ENCODE measurements at places on chromosomes 7 and 10.
A peak's percentile ranks its signal among the peaks of the same experiment; 100 is the strongest.

DNA sequence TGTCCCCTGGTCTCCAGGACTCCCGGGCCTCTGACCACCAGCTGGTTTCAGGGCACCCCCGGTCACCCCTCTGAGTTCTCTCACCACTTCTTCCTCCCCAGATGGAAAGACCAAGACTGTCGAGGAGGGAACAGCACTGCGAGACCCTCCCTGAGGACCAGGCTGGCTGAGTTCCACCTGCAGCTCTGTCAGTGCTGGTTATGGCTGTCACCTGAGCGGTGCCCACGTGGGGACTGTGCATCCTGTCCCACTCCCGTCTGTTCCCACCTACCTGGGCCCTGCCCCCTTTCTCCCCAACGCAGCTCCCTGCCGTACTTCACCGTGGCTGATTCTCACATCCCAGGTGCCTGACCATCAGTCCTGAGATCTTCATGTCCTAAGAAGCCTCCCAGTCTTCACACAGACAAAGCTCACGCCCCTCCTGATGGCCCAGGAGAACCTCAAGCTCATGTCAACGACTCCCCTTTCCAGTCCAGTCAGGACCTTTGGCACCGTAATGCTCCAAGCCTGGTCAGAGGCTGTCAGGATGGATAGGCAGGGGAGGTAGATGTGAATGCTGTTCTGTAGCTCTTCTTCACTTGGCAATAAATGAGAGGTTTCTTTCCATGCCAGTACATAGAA is 159.7 kb downstream of the USP6NL start:
- peaks cover 14% of the 10 kb centered on the region for H3K4me1 ChIP-seq
- H3K27ac ChIP-seq, result no peak overlapping the region
- no peak overlapping the region for H3K4me3 ChIP-seq
- H3K27me3 ChIP-seq, result peaks cover 21% of the 10 kb centered on the region
- no peaks in the 10 kb centered on the region for H3K36me3 ChIP-seq
- no peak for DNase-seq

DNA sequence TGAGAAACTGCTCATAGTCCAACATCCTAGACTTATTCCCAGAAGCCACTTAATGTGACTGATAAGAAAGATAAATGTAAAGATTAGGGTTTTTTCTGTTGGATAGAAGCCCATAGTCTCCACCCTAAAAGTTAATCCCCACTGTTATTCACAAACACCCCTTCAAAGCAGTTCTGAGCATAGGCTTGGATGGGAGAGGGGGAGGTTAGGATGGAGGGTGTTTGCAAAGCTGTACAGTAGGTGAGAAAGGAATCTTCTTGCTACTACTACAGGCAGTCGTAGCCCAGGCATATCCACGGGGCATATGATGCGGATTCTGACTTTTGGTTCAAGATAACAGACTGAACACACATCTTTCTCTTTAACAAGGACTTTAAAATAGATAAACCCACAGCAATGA is 535.9 kb downstream of the PHTF2 start:
- no peak for DNase-seq
- no peaks in the 10 kb centered on the region for H3K36me3 ChIP-seq
- no peaks in the 10 kb centered on the region for H3K27me3 ChIP-seq

DNA sequence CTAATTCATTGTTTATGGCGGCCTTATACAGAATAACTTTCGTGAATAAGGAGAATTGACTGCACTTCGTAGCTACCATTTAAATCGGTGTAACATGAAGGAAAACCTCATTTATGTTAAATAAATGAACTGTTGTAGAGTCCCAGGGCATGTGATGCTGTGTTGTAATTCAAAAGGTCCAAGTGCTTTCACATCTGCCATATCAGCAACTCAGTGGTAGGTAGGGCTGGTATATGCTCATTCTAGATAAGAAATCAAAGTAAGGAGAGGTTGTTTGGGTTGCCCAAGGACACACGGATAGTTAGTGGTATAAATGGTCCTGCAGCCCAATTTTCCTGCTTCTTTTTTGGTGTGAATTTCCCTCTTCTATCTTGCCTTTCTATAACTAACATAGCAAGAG is 15.8 kb downstream of the BBS9 start:
- H3K4me1 ChIP-seq, result no peaks in the 10 kb centered on the region
- no peaks in the 10 kb centered on the region for H3K27me3 ChIP-seq
- H3K4me3 ChIP-seq, result no peak overlapping the region
- DNase-seq, result no peak
- no peaks in the 10 kb centered on the region for H3K36me3 ChIP-seq

DNA sequence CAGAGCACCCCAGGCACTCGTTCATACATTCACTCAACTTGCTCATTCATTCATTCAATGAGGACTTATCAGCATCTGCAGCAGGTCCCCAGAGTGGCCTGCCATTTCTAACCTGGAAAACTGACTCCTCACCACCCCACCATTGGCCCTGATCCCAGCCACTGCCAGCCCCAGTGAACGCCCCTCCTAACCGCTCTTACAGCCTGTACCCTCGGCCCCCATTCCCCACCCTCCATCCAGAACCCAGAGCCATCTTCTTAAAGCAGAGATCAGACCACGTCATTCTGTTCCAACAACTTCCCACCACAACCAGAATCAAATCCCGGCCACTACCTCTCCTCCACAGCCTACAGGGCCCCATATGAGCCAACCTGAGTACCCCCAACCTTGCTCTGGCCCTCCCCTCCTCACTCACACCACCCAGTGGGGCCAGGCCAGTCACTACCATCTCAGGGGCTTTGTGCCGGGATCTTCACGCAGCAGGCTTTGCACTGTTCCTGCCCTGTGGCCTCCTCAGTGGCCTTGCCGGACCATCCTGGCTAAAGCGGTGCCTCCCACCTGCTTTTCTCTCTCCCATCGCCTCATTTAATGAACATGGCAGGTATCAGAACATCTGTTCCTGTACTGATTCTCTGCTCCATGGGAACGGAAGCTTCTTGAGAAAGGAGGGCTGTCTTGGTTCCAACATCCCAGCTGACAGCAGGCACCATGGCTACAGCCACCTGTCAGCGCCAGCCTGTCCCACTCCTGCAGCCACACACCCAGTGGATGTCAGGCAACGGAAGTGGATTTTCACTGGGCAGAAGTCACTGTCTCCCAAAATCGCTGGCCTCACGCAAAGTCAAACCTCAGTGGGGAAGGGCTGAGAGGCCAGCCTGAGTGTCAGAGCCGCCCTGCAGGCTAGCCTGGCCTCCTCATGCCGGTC is 45.4 kb downstream of the FAM53B start:
- H3K36me3 ChIP-seq, result peaks cover 68% of the 10 kb centered on the region
- H3K27ac ChIP-seq, result peak overlapping the region; percentile 94
- H3K4me3 ChIP-seq, result no peak overlapping the region
- peaks cover 93% of the 10 kb centered on the region for H3K4me1 ChIP-seq

- no peaks in the 10 kb centered on the region for H3K27me3 ChIP-seq
- DNase-seq, result peak; percentile 22
- H3K4me1 ChIP-seq, result peaks cover 17% of the 10 kb centered on the region
- peaks cover 21% of the 10 kb centered on the region for H3K36me3 ChIP-seq
- peak overlapping the region; percentile 50 for H3K27ac ChIP-seq
Measured at GRCh38 chr7:152674860-152675758, 832 bp downstream of the XRCC2 start.

- H3K27me3 ChIP-seq, result no peaks in the 10 kb centered on the region
- peaks cover 15% of the 10 kb centered on the region for H3K4me1 ChIP-seq
- peaks cover 26% of the 10 kb centered on the region for H3K36me3 ChIP-seq
- peak; percentile 54 for DNase-seq
Measured at GRCh38 chr7:92448205-92448747, 994 bp downstream of the GATAD1 start.

GRCh38 chr7:29297194-29297890 is 102.8 kb downstream of the CHN2 start:
- H3K27me3 ChIP-seq, result peaks cover 50% of the 10 kb centered on the region
- H3K4me3 ChIP-seq, result no peak overlapping the region
- H3K27ac ChIP-seq, result no peak overlapping the region
- no peak for DNase-seq
- no peaks in the 10 kb centered on the region for H3K4me1 ChIP-seq
- no peaks in the 10 kb centered on the region for H3K36me3 ChIP-seq

DNA sequence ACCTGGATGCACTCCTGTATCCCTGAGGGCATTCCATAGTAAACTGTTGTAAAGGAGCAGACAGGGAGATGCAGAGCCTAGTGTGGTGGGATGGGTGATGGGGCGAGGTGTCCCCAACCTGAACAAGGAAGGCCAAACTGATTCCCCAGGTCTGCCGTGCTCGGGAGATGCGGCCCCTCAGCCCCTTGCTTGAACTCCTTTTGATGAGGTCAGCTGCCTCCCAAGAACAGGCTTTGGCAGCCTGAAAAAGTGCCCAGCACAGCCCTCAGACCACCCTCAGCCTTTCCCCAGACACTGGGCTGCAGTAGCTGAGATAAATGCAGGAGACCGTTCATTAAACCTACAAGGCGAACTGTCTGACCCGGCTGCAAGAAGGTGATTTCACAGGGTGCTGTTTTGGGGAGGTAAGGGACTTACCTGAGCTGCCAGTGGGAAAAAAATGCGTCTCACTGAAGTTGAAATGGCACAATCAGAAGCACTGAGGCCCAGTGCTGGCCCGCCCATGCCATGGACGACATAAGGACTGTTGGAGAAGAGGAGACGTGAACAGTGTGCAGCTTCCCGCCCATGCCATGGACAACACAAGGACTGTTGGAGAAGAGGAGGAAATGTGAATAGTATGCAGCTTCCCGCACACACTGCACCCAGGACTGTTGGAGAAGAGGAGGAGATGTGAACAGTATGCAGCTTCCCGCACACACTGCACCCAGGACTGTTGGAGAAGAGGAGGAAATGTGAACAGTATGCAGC is 148.4 kb upstream of the FAM20C start:
- no peak overlapping the region for H3K27ac ChIP-seq
- H3K27me3 ChIP-seq, result no peaks in the 10 kb centered on the region
- H3K4me1 ChIP-seq, result no peaks in the 10 kb centered on the region
- no peaks in the 10 kb centered on the region for H3K36me3 ChIP-seq
- no peak overlapping the region for H3K4me3 ChIP-seq
- peak; percentile 5 for DNase-seq

DNA sequence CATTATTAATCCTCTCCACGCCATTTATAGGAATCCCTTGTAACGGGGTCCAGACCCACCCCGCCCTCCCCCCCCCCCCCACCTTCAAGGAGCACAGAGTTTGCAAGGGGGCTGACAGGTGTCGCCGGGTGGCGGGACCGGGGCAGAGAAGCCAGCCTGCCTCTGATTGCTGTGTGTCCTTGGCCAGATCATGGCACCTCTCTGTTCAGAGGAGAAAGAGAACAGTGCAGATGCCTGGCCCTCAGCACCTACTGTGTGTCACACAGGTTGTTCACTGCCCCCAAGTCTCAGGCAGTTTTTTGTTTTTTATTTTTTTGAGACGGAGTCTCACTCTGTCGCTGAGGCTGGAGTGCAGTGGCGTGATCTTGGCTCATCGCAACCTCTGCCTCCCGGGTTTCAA is 5.4 kb upstream of the MICALL2 start:
- H3K27me3 ChIP-seq, result no peaks in the 10 kb centered on the region
- no peaks in the 10 kb centered on the region for H3K4me1 ChIP-seq
- H3K4me3 ChIP-seq, result no peak overlapping the region
- no peak for DNase-seq
- no peak overlapping the region for H3K27ac ChIP-seq
- H3K36me3 ChIP-seq, result no peaks in the 10 kb centered on the region

DNA sequence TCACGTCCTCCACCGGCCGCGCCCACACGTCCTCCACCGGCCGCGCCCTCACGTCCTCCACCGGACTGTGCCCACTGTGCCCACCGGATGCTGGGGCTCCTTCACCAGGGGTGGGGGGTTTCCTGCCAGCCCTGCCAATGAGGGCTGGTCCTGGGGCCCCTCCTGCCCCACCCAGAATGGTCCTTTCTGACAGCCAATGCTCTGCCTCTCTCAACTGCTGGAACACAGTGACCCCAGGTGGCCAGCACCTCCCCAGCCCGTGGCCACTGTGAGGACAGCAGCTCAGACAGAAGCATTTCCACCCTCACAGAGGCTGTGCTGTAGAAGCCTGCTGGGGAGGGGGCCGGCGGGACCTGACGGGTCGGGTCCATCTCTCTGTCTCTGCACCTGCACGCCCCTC is 90.1 kb upstream of the DNAAF5 start:
- no peak for DNase-seq
- peaks cover 7% of the 10 kb centered on the region for H3K4me1 ChIP-seq
- no peak overlapping the region for H3K27ac ChIP-seq
- no peaks in the 10 kb centered on the region for H3K36me3 ChIP-seq
- no peak overlapping the region for H3K4me3 ChIP-seq
- H3K27me3 ChIP-seq, result no peaks in the 10 kb centered on the region

- H3K27me3 ChIP-seq, result no peaks in the 10 kb centered on the region
- no peak overlapping the region for H3K4me3 ChIP-seq
- H3K36me3 ChIP-seq, result no peaks in the 10 kb centered on the region
Measured at GRCh38 chr7:28755255-28755654, 202.9 kb downstream of the TRIL start.

DNA sequence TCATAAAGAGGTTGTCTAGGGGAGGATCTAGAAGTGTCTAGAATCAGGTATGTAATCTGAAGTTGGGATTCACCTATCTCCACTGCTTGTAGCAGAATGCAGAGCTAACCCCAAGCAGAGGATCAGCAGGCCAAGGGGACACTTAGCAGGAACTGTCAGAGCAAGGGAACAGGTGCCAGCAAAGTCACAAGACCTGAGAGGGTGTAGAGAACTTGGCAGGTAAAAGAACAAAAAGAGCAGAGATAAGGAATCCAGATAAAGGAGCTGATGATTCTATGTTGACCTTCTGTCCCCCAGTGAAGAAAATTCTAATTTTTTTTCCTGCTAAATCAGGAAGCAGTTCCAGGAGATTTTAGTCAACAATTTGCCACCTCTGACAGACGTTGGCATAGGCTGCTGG is 91.4 kb upstream of the CCDC71L start:
- no peak overlapping the region for H3K27ac ChIP-seq
- no peaks in the 10 kb centered on the region for H3K27me3 ChIP-seq
- no peaks in the 10 kb centered on the region for H3K36me3 ChIP-seq

DNA sequence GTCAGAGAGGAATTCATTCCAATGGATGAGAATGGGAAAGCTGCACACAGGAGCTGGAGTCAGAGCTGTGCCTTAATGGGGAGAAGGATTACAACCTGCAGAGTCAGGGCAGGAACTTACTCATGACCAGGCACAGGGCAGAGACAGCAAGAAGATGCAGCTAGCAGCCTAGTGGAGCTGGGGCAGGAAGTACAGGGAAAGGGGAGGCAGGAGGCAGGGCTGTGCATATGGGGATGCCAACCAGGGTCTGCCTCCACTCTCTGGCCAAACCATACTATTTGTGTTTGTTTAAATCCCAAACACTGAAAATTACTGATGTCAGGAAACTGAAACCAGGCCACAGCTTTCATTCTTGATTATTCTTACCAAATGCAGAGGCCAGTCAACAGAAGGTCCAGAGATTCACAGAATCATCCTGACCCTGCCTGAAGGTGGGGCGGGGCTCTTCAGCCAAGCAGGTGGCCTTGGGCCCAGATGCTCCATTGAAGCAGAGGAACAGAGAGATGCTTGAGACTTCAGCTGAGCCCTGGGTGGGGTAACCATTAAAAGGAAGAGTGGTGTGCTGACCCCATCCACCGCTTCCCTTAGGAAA is 461.9 kb downstream of the KCNMA1 start:
- no peak overlapping the region for H3K27ac ChIP-seq
- no peaks in the 10 kb centered on the region for H3K4me1 ChIP-seq
- no peak overlapping the region for H3K4me3 ChIP-seq
- H3K36me3 ChIP-seq, result no peaks in the 10 kb centered on the region
- no peak for DNase-seq

- no peaks in the 10 kb centered on the region for H3K27me3 ChIP-seq
- H3K27ac ChIP-seq, result peak overlapping the region; percentile 2
- peaks cover 17% of the 10 kb centered on the region for H3K4me1 ChIP-seq
- no peak for DNase-seq
Measured at GRCh38 chr10:119488675-119489074, 53.8 kb downstream of the RGS10 start.

GRCh38 chr7:33601101-33601500 is 304.2 kb upstream of the BMPER start:
- no peak overlapping the region for H3K27ac ChIP-seq
- no peaks in the 10 kb centered on the region for H3K4me1 ChIP-seq
- no peak for DNase-seq
- no peaks in the 10 kb centered on the region for H3K36me3 ChIP-seq
- no peak overlapping the region for H3K4me3 ChIP-seq
- H3K27me3 ChIP-seq, result no peaks in the 10 kb centered on the region
